ENCODE measurements at places on chromosomes 3 and 15. TPM values are rescaled to one million over a fixed set of nuclear protein-coding genes. Genes with fewer than 3 reads are reported as not detected.

GRCh38 chr3:107632576-107632975 is 109.8 kb downstream of the BBX start:
- H3K27ac ChIP-seq = no peak overlapping the region
- no peak for DNase-seq
- H3K36me3 ChIP-seq = peaks cover 5% of the 10 kb centered on the region
- H3K27me3 ChIP-seq = no peaks in the 10 kb centered on the region
- no peak overlapping the region for H3K4me3 ChIP-seq

DNA sequence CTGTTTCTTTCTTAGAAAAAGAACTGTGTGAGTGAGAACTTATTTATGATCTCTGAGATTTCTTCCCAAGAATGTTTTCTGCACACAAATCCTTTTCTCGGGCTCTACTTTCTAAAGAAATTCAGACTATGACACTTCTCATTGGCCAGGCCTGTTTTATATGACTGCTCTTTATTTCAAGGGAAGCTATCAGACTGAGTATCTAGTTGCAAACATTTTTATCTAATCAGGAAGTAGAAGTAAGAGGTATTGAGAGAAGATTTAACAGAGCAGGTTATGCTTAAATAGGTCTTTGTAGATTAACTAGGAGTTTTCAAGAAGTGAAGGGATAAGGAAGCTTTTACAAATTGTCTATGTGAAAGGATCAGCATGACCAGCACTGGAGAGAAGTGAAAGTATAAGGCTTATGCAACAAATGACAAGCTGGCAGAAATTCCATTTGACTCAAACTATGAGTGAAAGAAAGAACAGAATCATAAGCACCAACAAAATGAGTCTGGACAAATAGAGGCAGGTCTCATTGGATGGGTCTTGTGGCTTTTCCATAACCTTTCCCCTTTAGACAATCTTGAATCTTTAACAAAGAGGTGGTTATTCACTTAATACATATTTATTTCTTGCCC is 71.9 kb upstream of the CHL1 start:
- no peaks in the 10 kb centered on the region for H3K27me3 ChIP-seq
- H3K27ac ChIP-seq = no peak overlapping the region
- DNase-seq = no peak
- no peak overlapping the region for H3K4me3 ChIP-seq
- no peaks in the 10 kb centered on the region for H3K36me3 ChIP-seq
- peaks cover 4% of the 10 kb centered on the region for H3K4me1 ChIP-seq

DNA sequence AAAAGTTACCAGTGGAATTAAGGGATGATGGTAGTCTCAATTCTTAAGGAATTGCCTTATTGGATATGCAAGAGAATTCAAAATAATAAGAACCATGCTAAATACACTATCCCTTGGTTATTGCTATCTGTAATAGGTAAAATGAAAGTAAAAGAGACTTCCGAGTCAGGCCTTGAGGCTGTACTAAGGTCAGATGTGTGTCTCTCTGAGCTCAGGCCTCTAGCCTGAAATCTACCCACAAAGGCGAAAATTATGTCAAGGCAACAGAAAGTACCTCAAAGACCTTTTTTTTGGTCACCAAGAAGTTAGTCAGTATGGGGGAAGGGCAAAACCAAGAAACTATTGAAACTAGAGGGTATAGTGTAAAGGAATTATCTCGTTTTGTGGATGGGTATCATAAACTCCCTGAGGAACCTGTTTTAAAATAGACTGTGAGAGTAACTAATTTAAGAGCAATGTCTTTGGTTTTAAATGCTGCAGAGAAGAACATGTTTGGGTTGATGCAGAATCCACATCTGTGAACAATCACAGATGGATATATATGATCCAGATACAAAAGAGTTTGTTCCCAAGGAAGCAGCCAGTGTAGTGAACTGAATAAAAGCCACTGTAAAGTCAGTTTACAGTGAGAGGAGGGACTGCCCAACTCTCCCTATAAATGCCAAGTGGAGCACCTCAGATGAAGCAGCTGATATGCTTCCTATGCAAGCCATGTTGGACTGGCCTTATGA is 382.3 kb upstream of the SEMA6D start:
- H3K4me1 ChIP-seq = no peaks in the 10 kb centered on the region
- no peaks in the 10 kb centered on the region for H3K36me3 ChIP-seq
- no peaks in the 10 kb centered on the region for H3K27me3 ChIP-seq
- DNase-seq = no peak

Gene RTF1
- 38.0 TPM for total RNA-seq

DNA sequence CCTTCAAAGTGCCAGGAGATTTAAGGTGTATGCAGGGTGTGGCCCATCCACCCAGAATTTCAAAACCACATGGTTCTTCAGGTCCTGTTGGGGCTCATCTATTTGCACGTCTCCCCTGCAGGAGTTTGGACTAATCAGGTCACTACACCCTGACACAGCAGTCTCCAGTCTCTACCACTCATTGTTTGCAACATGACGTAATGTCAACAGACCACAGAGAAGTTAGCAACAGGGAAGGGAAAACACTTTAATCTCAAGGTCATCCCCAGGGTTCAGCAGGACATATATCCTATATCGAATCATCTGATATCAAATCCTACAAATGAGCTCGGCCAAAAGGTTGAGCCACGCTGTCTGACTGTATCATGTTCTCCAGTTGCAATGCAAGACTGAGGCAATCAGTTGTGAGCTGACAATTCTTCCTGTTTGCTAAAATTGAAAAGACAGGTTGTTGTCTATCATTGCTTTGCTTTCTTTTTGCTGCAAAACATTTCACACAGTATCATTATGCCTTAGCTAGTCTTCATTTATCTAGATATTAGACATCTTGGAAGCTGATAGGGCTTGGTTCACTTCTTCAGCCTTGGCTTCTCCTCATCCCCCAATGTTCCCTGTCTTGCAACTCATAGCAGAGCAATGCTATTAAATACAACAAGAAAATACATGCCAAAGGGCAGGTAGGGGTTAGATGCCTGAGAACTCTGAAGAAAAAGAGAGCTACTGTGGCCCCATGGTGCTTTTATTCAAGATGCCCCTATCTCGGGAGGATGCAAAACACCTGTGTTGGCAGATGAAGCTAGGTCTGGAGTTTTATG is 13.4 kb upstream of the LEKR1 start:
- H3K27ac ChIP-seq = peak overlapping the region; percentile 28
- H3K4me3 ChIP-seq = no peak overlapping the region

- H3K4me3 ChIP-seq = no peak overlapping the region
- H3K36me3 ChIP-seq = no peaks in the 10 kb centered on the region
- H3K27ac ChIP-seq = no peak overlapping the region
- peaks cover 3% of the 10 kb centered on the region for H3K27me3 ChIP-seq
Observed at GRCh38 chr15:100108346-100108745, 233.4 kb downstream of the ADAMTS17 start.

Gene CERS3
- total RNA-seq = 0.49 TPM

Gene C3orf49
- not detected for total RNA-seq

GRCh38 chr3:4820296-4821121 is 158.7 kb upstream of the BHLHE40 start:
- no peak overlapping the region for H3K4me3 ChIP-seq
- DNase-seq = no peak
- no peak overlapping the region for H3K27ac ChIP-seq
- no peaks in the 10 kb centered on the region for H3K27me3 ChIP-seq
- peaks cover 36% of the 10 kb centered on the region for H3K4me1 ChIP-seq

Gene CRYGS
- 4.0 TPM for total RNA-seq
